ELR (cell line): ENCODE measurements at places on chromosomes 3 and 15.
A peak's percentile ranks its signal among the peaks of the same experiment; 100 is the strongest.

DNA sequence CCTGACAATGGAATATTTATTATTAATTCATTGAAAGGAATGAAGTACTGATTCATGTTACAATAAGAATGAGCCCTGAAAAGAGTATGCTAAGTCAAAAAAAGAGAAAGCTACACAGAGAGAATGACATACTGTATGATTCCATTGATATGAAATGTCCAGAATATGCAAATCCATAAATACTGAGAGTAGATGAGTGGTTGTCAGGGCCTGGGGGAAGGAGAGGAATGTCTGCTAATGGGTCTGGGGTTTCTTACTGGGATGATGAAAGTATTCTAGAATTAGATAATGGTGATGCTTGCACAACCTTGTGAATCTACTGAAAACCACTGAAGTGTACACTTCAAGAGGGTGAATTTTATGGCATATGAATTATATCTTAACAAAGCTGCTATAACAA, 79.9 kb upstream of the HACD2 start:
- DNase-seq = no peak

- peak; percentile 70 for DNase-seq
Measured at GRCh38 chr3:126212620-126213378, 32.4 kb upstream of the ALDH1L1 start.

DNA sequence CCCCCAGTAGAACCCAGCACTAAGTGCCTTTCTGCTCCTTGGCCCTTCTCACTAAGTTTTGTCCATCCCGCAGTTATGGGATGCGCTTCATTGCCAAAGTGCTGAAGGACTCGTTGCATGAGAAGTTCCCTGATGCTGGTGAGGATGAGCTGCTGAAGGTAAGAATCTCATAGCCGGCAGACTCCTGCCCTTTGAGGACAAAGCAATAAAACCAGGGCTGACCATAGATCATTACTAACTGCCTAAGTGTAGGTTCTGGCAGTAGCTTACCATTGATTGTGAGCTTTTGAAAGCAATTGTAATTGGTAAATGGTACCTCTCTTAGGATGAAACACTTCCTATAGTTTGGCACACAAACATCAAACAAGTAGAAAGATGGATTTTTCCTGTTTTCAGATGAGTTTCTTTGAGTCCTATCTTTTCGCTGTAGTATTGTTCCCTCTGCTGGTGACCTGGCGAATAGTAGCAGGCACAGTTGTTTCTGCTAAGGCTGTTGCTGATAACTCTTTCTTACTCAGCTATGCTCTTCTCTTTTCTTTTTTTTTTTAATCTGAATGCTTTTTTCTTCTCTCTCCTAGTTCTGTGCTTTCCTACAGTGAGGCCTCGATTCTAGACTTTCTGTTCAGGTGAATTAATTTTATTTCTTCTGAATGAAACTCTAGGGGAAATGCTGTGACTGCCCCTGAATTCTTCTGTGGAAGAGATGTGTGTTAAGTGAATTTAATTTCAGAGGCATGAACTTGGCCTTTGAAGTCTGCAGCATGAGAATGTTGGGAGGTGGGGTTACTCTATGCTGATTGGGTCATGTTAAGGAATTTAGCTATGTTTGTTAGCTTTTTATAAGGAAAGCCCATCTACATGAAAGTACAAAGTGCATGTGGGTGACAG, 47.4 kb upstream of the CRTC3 start:
- DNase-seq = peak; percentile 68

GRCh38 chr3:178019645-178020044, 516.6 kb upstream of the KCNMB2 start:
- DNase-seq = no peak

DNA sequence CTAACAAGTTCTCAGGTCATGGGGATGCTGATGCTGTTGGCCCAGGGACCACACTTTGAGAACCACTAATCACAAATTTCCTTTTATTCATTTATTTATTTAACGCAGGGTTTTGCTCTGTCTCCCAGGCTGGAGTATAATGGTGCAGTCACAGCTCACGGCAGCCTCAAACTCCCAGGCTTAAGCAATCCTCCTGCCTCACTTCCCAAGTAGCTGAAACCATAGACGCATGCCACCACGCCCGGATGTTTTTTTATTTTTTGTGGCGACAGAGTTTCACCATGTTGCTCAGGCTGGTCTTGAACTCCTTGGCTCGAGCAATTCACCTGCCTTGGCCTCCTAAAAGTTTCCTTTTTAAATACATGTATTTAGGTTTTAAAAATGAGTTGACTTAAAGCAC, 20.7 kb upstream of the ISLR2 start:
- DNase-seq = no peak

- DNase-seq = no peak
Measured at GRCh38 chr3:139443186-139443585, 33.1 kb downstream of the RBP2 start.

GRCh38 chr15:68644996-68645395, 66.2 kb downstream of the CORO2B start:
- DNase-seq = no peak

DNA sequence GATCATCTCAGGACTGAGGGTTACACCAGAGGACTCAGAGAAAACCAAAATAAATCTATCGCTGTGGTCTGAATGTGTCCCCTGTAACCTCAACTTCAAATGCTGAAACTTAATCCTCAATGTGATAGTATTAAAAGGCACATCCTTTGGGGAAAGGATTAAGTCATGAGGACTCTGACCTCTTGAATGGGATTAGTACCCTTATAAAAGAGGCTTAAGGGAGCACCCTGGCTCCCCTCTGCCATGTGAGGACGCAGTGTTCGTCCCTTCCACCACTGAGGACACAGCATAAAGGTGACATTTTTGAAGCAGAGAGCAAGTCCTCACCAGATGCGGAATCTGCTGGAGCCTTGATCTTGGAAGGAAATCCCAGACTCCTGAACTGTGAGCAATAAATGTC, 39.5 kb downstream of the SRPRB start:
- DNase-seq = no peak
